ENCODE measurements at places on chromosomes 1 and 21.

GRCh38 chr1:85135392-85135798, 65.4 kb downstream of the SYDE2 start:
- DNase-seq = no peak

- DNase-seq = no peak
Measured at GRCh38 chr1:106366627-106367319, 689.7 kb upstream of the PRMT6 start.

DNA sequence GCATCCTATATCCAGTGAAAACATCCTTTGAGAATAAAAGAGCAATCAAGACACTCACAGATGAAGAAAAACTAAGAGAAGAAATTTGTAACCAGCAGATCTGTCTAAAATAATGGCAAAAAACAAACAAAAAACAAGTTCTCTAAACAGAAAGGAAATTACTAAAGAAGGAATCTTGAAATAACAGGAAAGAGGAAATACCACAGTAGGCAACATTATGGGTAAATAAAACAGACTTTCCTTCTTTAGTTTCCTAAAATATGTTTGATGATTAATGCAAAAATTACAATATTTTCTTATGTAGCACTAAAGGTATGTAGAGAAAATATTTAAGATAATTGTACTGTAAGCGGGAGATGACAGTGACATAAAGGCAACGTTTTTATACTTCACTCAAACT, 23.5 kb downstream of the SLC19A1 start:
- no peak for DNase-seq

DNA sequence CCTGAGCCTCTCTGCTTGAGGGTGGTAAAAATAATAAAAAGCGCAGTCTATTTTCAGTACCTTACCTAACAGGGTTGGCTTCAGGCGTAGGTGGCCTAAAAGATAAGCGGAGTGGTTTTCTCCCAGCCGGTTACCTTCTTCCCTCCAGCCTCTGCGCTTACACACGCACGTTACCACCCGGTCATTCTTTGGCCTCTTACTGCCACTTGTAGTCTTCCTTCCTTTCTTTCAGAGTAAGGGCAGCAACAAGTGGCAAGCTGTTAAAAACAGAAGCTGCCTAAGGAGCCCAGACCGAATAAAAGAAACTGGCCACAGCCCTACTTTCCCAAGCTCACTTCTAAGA, 35.4 kb downstream of the CLCA1 start:
- no peak for DNase-seq

- DNase-seq = no peak
Measured at GRCh38 chr1:198687429-198687828, 48.6 kb downstream of the PTPRC start.

- DNase-seq = no peak
Measured at GRCh38 chr21:42312626-42313104, 2.5 kb downstream of the TFF3 start.

GRCh38 chr1:6101826-6102531, 56.3 kb downstream of the KCNAB2 start:
- DNase-seq = no peak
